ENCODE measurements at places on chromosomes 16 and 17. TPM values are rescaled to one million over a fixed set of nuclear protein-coding genes. Genes with fewer than 3 reads are reported as not detected.
A peak's percentile ranks its signal among the peaks of the same experiment; 100 is the strongest.

DNA sequence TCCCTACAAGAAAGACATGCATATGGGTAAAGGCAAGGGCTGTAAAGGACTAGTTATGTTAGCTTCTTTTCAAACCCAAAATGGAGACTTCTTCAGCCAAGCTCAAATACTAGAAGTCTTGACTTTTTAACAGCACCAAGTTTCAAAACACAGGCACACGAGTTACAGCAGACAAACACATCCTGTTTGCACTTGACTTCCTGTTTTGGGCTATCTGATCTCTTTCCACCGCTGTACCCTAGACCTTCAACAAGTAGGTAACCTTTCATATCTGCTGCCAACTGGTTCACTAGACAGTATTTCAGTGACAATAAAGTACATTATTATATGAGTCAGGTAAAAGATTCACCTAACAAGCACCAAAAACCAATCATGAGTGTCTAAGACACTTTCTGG is 12.3 kb downstream of the RFFL start:
- no peak for DNase-seq

GRCh38 chr16:79997257-79997656 is 396.7 kb upstream of the MAF start:
- DNase-seq = no peak

- no peak for DNase-seq
These were observed 28.1 kb downstream of the MYBBP1A start for GRCh38 chr17:4527134-4527533.

DNA sequence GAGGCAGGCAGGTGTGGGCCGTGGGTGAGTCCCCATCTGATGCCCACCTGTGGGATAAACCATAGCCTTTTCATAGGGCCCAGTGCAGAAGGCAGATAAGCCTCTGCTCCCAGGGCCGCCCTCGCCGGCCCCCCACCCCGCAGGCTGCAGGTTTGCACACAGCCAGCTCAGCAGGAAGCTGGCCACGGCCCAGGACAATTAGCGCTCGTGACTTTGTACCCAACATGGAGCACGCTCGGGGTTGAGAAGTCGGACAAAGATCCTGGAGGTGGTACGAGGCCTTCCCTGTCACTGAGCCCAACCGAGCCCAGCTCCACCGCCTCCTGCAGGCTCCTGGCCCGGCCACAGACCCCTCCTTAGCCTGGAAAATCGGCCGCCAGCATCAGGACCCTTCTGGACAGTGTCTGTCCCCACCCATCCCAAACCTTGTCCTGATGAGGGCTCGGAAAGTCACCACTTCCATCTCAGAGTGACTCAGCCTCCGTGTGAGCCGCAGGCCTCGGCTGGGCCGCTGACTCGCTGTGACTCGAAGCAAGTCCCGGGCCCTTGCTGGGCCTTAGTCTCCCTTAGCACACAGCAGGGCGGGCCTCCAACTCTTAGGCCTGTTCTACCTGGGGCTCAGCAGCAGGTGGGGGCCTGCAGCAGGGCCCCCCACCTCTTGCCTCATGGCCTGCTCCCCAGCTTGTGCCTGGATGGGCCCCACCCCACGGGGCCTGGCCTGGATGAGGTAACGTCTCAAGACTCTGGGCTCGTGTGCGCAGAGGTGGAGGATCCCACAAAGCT is 22.7 kb downstream of the FAM83G start:
- peak; percentile 76 for DNase-seq

GRCh38 chr17:43014020-43014648 is 7.5 kb downstream of the IFI35 start:
- DNase-seq = no peak

DNA sequence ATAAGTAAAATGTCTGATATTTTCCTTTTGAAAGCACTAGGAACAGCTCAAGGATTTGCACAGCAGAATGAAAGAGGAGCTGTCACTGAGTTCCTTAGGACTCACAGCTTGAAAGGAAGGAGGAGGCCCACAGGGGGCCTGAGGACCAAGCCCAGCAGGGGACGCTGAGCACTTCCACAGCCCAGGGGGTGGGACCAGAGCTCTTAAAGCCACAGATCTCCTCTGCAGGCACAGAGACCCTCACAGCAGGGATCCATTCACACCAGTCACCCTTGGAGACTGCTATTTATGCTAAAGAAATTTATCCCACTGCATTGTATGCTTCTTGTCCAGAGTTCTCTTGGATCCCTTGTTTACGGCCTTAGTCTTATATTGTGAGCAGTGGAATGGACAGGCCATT is 253.3 kb downstream of the STX8 start:
- no peak for DNase-seq

The SBK1 gene
- 0.28 TPM for polyA plus RNA-seq
